GM13977 (cell line): ENCODE measurements at places on chromosomes 7 and 10.
A peak's percentile ranks its signal among the peaks of the same experiment; 100 is the strongest.

- DNase-seq: no peak
Measured at GRCh38 chr7:2820508-2820934, 23.6 kb downstream of the GNA12 start.

DNA sequence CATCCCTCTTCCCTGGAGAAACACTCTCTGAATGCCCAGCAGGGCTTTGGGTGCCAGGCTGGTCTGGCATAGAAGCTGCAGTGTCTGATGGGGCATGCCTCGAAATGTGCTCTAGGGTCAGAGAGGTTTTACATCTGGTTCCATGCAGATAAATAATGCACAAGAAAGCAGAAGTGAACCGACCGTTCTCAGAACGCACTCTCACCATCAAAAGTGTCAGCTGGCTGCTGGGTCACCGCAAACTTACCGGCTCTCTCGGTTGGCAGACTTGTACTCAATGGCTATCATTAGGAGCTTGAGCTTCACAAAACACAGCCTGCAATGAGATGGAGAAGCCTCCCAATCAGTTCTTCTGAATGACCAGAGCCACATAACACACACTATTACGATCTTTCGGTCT is 610.0 kb downstream of the KCNMA1 start:
- DNase-seq: no peak

DNA sequence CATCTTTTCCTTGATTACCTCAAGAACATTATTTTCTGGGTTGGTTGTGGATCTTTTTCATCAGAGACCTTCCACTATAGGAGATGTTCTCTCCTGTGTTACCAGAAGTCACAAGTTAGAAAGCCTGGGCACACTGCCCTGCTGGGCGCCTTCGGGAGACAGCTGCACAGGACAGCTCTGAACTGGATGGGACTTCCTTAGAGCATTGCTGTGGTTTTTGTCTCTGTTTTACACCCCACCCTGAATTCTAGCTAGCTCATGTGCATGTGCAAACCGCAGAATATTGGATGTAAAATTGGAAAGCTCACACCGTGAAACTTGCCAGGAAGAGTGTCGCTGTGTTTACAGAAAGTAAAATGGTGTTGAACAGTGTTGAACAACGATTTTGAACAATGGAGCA is 54.4 kb upstream of the SEC61G start:
- no peak for DNase-seq

GRCh38 chr10:43134126-43134905 is 3.9 kb upstream of the CSGALNACT2 start:
- DNase-seq: peak; percentile 12

DNA sequence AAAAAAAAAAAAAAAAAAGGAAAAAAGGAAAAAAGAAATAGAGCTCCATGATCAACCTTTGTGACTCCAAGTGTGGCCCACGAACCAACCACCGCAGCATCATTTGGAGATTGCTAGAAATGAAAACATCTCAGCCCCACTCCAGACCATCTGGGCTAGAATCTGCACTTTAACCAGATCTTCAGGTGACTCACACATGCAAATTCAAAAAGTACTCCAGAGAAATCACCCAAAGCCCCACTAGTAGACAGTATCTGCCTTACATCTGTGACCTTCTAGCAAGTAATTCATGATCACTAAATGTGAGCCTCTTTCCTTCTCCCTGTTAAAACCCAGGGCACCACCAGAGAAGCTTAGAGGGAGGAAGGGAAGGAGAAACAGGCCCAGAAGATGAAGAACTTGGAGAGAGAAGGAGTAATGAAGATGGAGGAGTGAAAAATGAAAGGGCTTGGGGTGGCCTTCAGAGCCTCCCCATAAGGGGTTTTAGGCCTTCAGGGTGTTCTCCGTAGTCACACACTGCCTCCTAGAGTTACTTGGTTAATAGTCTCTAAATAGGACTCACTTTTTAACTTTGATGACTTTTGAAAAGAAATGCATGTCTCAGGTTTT is 94.0 kb downstream of the SLC37A3 start:
- peak; percentile 61 for DNase-seq

DNA sequence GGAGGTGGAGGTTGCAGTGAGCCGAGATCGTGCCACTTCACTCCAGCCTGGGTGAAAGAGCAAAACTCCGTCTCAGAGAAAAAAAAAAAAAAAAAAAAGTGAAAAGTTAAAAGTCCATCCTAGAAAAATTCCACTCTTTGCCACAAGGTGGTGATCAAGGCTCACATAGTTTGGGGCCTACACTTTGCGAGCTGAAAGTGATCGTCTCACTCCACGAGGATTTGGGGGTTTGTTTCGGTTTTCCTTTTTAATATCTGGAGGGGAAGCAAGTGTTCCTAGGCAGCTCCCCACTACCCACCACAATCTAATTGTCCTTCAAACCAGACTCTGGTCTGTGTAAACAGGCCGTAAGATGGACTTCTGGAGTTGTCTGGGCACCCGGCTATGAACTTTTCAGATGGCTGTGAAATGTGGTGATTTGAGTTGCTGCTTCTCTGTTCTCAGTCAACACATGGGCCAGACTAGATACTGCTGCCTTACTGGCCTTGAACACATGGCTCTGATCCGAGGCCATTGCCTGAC is 27.1 kb downstream of the PRLHR start:
- DNase-seq: peak; percentile 68

DNA sequence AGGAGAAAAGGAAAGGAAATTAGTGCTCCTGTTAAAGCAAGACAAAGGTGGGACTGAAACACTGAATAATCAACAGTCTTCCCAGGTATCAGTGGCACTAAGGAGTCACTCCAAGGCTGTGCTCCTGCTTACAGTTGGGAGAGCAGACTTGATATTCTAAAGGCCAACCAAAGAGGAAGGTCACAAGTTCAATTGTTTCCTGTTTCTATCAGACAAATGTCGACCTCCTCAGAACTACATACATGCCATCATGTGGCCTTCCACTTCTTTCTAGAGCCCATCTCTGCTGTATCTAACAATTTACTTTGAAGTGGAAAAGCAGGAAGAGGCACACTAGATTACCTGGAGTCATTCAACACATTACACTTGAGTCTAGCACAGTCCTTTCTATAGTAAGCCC is 3.4 kb downstream of the ZNF239 start:
- no peak for DNase-seq

DNA sequence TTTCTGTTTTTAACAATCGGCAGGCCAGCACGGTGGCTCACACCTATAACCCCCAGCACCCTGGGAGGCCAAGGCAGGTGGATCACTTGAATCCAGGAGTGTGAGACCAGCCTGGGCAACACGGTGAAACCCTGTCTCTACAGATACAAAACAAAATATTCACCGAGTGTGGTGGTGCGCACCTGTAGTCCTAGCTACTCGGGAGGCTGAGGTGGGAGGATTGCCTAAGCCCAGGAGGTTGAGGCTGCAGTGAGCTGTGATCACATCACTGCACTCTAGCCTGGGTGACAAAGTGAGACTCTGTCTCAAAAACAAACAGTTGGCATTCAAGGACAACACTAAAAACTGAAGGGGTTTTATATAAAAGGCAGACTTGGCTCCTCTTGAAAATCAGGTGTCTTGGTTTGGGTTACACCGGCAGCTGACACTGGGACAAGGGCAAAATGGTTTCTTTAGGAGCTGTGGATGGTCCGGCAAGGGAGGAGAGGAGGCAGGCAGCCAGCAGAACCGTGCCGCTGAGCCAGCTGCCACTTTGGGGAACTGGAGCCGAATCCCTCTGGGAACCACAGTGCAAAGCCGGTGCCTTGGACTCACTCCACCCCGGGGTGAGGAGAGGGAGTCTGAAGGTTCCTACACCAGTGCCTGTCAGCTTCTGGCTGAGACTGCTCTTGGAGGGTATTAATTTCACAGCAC is 52.6 kb downstream of the CHST3 start:
- DNase-seq: no peak

DNA sequence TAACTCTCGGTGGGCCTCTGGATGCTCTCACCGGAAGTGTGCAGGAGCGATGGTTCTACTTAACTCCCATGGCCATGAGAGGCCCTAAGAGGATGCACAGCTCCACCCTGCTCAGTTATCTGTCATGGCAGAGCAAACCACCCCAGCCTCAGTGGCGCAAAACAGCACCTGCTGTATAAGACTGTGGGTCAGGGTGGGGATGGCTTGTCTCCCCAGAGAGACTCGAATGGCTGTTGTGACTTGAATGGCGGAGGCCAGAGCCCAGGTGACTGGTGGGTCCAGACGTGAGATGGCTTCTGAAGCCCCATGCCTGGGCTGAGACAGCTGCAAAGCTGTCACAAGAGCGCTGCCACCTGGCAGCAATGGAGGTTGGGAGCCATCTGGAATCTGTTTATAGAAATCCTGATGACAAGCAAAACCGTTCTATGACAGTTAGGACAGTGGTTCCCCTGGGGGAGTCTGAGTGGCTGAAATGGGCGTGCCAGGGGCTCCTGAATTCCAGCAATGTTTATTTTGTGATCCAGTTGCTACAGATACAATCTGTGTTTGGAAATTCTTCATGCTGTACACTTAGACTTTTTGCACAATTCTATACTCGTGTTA is 490.5 kb downstream of the TCERG1L start:
- DNase-seq: no peak

GRCh38 chr7:135204876-135205275 is 6.5 kb downstream of the WDR91 start:
- no peak for DNase-seq

DNA sequence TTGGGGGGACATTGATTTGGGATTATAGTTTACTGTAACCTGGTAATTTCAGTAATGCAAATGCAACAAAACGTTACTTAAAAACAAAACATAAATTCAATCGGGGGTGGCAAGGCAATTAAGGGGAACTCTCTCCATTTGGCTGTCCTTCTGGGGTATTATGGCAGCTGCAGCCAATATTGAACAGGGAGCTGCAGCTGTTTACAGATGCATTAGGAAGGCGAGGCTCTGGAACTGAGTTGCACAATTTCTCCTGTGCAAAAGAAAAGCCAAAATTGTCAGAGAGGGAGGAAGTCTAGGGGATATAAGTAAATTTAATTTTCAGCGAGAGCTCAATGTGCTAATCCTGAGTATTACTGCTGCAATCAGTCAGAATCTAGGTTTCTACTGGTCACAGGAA is 36.1 kb downstream of the NEUROD6 start:
- no peak for DNase-seq
